Effector memory CD4-positive, alpha-beta T cell (primary cell): ENCODE measurements at places on chromosomes 5 and 9.

GRCh38 chr5:40134883-40135520, 544.7 kb upstream of the PTGER4 start:
- no peaks in the 10 kb centered on the region for H3K27me3 ChIP-seq
- DNase-seq, result no peak
- no peaks in the 10 kb centered on the region for H3K36me3 ChIP-seq
- no peaks in the 10 kb centered on the region for H3K4me1 ChIP-seq

GRCh38 chr9:2093920-2094597, 78.9 kb downstream of the SMARCA2 start:
- H3K36me3 ChIP-seq, result peaks cover 73% of the 10 kb centered on the region
- H3K27ac ChIP-seq, result no peak overlapping the region
- DNase-seq, result no peak

GRCh38 chr5:159547466-159548195, 217.3 kb upstream of the IL12B start:
- H3K27me3 ChIP-seq, result no peaks in the 10 kb centered on the region
- H3K27ac ChIP-seq, result no peak overlapping the region
- H3K36me3 ChIP-seq, result no peaks in the 10 kb centered on the region
- no peak for DNase-seq

DNA sequence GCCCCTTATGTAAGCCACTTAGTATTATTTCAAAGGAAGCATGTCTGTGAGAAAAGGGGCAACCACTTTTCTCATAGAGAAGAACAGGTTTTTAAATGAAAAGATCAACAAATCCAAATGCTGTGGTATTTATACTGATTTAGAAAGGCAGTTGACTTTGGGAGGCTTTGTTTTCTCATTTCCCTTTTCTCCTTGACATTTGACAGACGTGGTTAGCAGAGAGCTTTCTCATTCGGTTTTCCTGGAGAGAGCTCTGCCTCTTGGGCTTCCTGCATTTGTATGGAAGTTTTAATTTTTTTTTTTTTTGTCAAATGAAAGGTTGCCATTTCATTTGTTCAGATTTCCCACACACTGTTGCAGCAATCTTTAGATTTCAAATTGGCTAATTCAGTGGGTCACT, 62.5 kb downstream of the EXOSC2 start:
- DNase-seq, result no peak
- no peak overlapping the region for H3K27ac ChIP-seq
- no peaks in the 10 kb centered on the region for H3K27me3 ChIP-seq
- H3K36me3 ChIP-seq, result no peaks in the 10 kb centered on the region
- no peaks in the 10 kb centered on the region for H3K4me1 ChIP-seq
- no peak overlapping the region for H3K4me3 ChIP-seq

DNA sequence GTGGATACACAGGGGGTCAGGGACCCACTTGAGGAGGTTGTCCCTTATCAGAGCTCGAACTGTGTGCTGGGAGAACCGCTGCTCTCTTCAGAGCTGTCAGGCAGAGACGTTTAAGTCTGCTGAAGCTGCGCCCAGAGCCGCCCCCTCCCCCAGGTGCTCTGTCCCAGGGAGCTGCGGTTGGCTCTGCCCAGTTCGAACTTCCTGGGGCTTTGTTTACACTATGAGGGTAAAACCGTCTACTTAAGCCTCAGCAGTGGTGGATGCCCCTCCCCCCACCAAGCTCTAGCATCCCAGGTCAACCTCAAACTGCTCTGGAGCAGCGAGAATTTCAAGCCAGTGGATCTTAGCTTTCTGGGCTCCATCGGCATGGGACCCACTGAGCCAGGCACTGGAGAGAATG, 15.9 kb downstream of the SRD5A1 start:
- no peak for DNase-seq
- H3K4me3 ChIP-seq, result no peak overlapping the region
- no peaks in the 10 kb centered on the region for H3K4me1 ChIP-seq
- no peak overlapping the region for H3K27ac ChIP-seq
- H3K27me3 ChIP-seq, result no peaks in the 10 kb centered on the region

DNA sequence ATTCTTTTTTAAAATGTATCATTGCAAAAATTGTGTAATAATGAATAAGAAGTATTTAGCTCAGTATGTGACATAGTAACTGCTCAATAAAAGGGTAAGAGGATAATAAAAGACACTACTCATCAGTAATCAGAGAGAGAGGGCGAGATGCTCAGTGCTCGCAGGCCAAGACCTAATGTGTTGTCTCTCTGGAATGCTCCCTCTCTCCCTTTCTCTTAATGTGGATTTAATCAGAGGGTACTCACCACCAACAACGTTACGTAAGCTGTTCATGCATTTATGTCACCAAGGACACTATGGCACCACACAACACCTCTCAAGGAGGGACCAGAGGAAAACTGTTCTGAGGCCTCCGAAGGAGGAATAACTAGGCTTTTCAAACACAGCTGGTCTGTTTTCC, 42.5 kb downstream of the WHRN start:
- H3K4me3 ChIP-seq, result no peak overlapping the region
- no peaks in the 10 kb centered on the region for H3K27me3 ChIP-seq
- no peak overlapping the region for H3K27ac ChIP-seq
- no peaks in the 10 kb centered on the region for H3K4me1 ChIP-seq
- H3K36me3 ChIP-seq, result no peaks in the 10 kb centered on the region
- no peak for DNase-seq

DNA sequence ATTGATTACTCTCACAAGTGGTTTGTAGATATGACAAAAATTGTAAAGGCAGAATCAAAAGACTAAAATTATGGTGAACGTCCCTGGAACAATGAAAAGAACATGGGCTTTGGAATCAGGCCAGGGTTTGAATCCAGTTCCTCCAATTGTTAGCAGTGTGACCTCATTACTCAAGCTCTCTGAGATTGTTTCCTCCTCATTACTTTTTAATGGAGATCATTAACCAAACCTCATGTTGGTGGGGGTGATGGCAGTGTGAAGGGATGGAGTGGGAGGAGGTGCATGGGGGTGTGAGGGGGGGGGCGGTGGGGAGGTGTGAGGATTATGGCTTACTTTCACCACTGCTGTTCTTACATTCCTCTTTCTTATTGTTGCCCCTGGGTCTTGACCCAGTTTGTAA, 44.1 kb upstream of the FOXE1 start:
- no peaks in the 10 kb centered on the region for H3K36me3 ChIP-seq
- H3K4me1 ChIP-seq, result peaks cover 2% of the 10 kb centered on the region
- no peak overlapping the region for H3K27ac ChIP-seq
- H3K4me3 ChIP-seq, result no peak overlapping the region
- DNase-seq, result no peak

DNA sequence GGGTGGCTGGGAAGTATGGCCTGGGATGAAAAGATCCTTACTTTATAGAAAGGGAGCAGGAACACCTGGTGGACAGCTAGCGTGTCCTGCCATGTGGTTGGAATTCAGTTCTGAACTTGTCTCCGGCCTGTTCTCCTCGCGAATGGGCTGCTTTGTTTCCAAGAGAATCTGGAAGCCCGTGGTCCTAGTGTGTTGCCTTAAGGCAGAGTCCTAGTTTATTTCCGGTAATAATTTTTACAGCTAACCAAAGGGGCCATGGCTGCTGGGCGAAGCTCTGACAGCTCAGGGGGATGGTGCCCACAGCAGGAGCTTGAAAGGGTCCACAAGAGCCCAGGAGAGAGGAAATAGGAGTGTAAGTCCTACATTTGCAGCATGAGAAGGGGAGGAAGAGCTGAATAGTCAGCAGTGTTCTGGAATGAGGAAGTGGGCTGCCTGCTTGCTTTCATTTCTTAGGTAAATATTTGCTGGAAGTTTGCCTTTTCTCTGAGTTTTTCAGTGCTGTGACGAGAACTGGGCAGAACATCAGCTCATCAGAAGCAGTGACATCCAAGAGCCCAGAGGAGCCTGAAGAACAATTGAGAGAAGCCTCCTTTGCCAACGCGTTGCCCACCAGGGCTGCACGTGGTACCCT, 13.1 kb upstream of the IGFBPL1 start:
- DNase-seq, result no peak
- no peak overlapping the region for H3K27ac ChIP-seq
- H3K4me1 ChIP-seq, result no peaks in the 10 kb centered on the region
- no peak overlapping the region for H3K4me3 ChIP-seq

GRCh38 chr9:38405785-38406184, 13.3 kb downstream of the ALDH1B1 start:
- DNase-seq, result no peak
- no peak overlapping the region for H3K4me3 ChIP-seq
- no peaks in the 10 kb centered on the region for H3K36me3 ChIP-seq
- no peaks in the 10 kb centered on the region for H3K4me1 ChIP-seq
- H3K27me3 ChIP-seq, result no peaks in the 10 kb centered on the region

DNA sequence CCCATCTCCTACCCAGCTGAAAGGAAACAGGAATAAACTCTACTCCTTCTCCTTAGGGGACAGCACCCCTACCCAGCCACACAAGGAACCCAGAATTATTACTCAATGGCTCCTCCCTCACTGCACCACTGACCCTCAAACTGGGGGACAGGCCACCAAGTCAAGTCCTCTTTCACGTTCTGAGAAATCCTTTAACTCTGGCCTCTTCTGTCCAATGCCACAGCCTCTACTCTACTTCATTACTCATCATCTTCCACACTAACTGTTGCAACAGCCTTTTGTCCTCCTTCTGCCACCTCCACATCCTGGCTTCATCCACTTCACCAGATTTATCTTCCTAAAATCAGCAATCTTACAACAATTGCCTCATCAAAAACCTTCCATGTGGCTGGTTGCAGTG, 6.8 kb downstream of the TTC39B start:
- H3K27me3 ChIP-seq, result no peaks in the 10 kb centered on the region
- H3K4me3 ChIP-seq, result no peak overlapping the region
- no peaks in the 10 kb centered on the region for H3K36me3 ChIP-seq
- H3K27ac ChIP-seq, result peak overlapping the region; percentile 78

- no peaks in the 10 kb centered on the region for H3K27me3 ChIP-seq
- no peak for DNase-seq
- H3K4me3 ChIP-seq, result no peak overlapping the region
- no peak overlapping the region for H3K27ac ChIP-seq
- no peaks in the 10 kb centered on the region for H3K36me3 ChIP-seq
These were observed 4.0 kb upstream of the DNLZ start for GRCh38 chr9:136367296-136368145.

- no peaks in the 10 kb centered on the region for H3K36me3 ChIP-seq
- no peak overlapping the region for H3K4me3 ChIP-seq
- DNase-seq, result no peak
- no peaks in the 10 kb centered on the region for H3K4me1 ChIP-seq
These were observed 33.3 kb upstream of the RNF38 start for GRCh38 chr9:36433386-36433785.

DNA sequence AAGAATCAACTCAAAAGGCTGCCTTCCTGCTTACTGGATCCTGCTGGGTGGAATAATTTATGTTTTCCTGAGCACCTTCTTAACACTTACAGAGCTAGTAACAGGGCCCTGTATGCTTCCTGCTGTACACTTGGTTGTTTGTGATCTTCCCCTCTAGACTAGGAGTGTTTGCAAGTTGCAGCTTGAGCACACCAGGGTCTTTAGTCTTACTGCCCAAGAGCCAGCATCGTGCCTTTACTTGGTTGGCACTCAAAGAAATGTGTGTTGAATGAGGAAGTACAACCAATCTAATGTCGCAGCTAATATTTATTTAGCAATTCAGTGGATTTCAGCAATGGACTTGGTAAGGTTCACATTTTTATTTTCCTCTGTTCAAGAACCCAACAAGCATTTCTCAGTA, 57.5 kb upstream of the HAND1 start:
- H3K4me1 ChIP-seq, result no peaks in the 10 kb centered on the region
- H3K27me3 ChIP-seq, result no peaks in the 10 kb centered on the region
- DNase-seq, result no peak
- H3K4me3 ChIP-seq, result no peak overlapping the region

GRCh38 chr9:8876303-8876702, 1076.7 kb upstream of the DMAC1 start:
- DNase-seq, result no peak
- no peaks in the 10 kb centered on the region for H3K36me3 ChIP-seq
- no peaks in the 10 kb centered on the region for H3K4me1 ChIP-seq
- no peak overlapping the region for H3K27ac ChIP-seq
- no peaks in the 10 kb centered on the region for H3K27me3 ChIP-seq
- H3K4me3 ChIP-seq, result no peak overlapping the region

DNA sequence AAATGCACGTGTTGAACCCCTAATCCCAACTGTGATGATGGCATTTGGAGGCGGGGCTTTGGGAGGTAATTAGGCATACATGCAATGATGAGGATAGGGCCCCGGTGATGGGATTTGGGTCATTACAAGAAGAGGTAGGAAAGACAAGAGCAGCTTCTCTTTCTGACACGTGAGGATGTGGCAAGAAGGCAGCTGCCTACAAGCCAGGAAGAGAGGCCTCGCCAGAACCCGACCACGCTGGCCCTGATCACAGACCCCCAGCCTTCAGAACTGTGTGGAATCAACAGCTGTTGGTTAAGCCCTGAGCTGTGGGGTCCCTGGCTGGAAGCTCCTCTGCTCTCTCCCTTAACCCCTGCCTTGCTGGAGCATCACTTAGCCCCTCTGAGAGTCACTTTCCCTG, 57.5 kb downstream of the COL23A1 start:
- no peak overlapping the region for H3K4me3 ChIP-seq
- no peaks in the 10 kb centered on the region for H3K36me3 ChIP-seq
- no peaks in the 10 kb centered on the region for H3K27me3 ChIP-seq
- H3K27ac ChIP-seq, result no peak overlapping the region
- no peak for DNase-seq

DNA sequence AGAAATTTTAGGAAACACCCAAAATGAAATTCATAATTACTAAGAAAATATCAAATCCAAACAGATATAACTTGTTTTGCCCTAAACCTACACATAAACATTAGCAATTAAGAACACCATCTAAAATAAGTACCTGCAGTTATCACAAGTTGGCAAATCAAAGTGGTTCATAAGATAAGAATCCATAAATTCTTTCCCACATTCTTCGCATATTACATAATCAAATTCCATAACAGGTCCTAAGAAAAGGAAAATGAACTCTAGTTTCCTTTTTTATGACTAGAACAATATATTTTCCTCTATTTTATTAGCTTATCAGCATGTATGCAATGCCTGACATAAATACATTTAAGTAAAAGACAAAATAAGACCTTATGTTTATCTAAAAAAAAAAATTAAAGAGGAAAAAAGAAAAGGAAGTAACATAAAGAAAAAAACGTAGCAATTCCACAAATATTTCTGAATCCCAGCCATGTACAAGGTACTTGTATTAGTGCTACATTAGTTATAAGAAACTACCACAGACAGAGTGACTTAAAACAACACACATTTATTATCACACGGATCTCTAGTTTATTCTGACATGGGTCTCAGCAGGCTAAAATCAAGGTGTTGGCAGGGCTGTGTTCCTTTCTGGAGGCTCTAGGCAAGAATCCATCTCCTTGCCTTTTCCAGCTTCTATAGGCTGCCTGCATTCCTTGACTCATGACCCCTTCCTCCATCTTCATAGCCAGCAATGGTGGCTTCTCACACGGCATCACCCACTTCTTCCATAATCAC, 7.5 kb downstream of the XPA start:
- no peak overlapping the region for H3K27ac ChIP-seq
- peaks cover 40% of the 10 kb centered on the region for H3K36me3 ChIP-seq
- H3K4me1 ChIP-seq, result peaks cover 5% of the 10 kb centered on the region

GRCh38 chr5:139389701-139390638, at the start of gene MZB1:
MZB1 (minus strand) TSS chr5:139389913; CDS start chr5:139389856, 57 bp downstream.
- no peak within 1 kb of the TSS for H3K27ac ChIP-seq
- peaks cover 44% of the 10 kb centered on the region for H3K4me1 ChIP-seq
- H3K36me3 ChIP-seq, result no peaks in the 10 kb centered on the region
- peak; percentile 48 for DNase-seq
- H3K4me3 ChIP-seq, result no peak within 1 kb of the TSS
- no peaks in the 10 kb centered on the region for H3K27me3 ChIP-seq

- H3K27me3 ChIP-seq, result no peaks in the 10 kb centered on the region
- no peak for DNase-seq
- no peaks in the 10 kb centered on the region for H3K4me1 ChIP-seq
- H3K27ac ChIP-seq, result no peak overlapping the region
These were observed 63.6 kb upstream of the SLC28A3 start for GRCh38 chr9:84404095-84404686.

GRCh38 chr5:57468481-57469163, 14.0 kb downstream of the ACTBL2 start:
- no peak overlapping the region for H3K4me3 ChIP-seq
- H3K27ac ChIP-seq, result no peak overlapping the region
- no peak for DNase-seq
